Foreskin fibroblast (primary cell): ENCODE measurements at places on chromosomes 7 and 10.

GRCh38 chr7:15688911-15689310, 2.4 kb upstream of the MEOX2 start:
- no peak for DNase-seq

- DNase-seq = peak; percentile 48
These were observed 82.5 kb downstream of the ZNF365 start for GRCh38 chr10:62456611-62457101.

- no peak for DNase-seq
These were observed 14.6 kb downstream of the COL26A1 start for GRCh38 chr7:101377189-101377736.

- DNase-seq = peak; percentile 49
These were observed 5.3 kb downstream of the PTPN12 start for GRCh38 chr7:77542409-77542808.

DNA sequence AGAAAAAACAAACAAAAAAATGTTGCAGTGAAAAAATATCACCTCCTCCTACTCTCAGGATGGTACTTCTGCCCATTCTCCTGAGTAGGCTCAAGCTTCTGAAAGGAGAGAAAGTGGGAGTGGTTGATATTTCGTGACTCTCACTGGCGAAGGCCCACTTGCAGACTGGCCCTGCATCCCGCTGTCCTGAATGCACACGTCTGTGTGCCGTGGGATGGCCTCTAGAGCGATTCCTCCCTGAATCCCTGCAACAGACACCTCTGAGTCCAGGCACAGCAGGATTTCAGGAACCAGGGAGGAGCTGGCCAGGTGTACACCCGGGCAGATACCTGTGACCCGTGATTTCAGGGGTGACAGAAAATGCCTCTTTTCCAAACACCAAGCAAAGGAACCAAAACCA, 319.2 kb downstream of the DPP6 start:
- no peak for DNase-seq

DNA sequence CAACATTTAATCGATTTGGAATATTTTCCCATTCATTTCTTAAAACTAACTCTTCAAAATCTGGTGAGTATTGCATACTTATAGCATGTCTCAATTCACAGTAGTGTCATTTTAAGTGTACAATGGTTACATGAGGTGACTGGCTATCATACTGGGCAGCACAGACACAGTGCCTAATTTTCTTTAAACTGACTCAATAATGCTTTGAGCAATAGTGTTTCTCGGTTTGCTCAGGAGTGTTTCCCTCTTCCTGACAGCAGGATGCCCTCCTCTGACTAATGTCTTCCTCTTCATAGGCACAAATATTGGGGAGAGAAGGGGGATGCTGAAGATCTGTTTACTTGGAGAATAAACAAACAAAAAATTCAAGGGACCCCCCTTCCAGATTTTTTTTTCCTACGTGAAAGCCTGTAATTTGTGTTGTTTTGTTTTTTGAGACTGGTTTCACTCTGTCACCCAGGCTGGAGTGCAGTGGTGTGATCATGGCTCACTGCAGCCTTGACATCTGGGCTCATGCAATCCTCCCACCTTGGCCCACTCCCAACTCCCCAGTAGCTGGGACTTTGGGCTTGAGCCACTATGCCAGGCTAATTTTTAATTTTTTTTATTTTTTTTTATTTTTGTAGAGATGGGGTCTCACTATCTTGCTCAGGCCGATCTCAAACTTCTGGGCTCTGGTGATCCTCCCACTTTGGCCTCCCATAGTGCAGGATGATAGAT, 2.2 kb downstream of the MRC1 start:
- DNase-seq = no peak

GRCh38 chr7:151046603-151047573, 1.4 kb upstream of the ASIC3 start:
- peak; percentile 52 for DNase-seq

- DNase-seq = peak; percentile 87
These were observed 378 bp upstream of the PRKCQ start for GRCh38 chr10:6580279-6581029.

GRCh38 chr10:103896225-103896624, 21.8 kb downstream of the STN1 start:
- peak; percentile 63 for DNase-seq

DNA sequence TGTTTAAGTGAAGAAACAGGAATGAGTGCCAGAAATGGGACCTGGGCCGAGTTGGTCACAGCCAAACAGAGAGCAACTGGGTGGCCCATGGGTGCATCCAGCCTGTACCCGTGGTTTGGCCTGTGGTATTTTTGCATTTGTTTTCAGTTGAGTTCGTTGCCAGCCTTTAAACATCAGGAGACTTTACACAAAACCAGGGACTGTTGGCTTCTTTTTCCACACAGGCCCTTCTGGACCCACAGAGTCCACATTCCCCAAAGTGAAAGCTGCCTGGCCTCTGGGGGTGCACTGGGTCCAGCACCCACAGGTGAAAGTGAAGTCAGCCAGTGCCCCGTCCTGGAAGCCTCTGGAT, 54.1 kb upstream of the TNS3 start:
- DNase-seq = no peak

DNA sequence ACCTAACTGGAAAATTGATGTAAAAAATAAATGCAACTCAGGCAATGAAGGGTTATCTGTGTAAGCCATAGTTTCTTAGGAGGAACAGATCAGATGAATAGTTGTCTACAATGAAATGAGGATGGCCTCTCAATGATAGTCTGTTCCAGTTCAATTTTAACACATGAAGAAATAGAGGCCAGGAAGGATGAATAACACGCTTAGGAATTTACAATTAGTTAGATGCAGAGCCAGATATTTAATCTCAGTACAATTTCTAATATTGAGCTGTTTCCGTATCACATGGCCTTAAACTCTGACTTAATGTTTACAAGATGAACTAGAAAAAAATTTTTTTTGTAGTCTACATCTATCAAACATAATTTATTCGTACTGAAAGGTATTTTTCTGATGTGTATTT, 176.6 kb downstream of the GALNT11 start:
- DNase-seq = peak; percentile 30

DNA sequence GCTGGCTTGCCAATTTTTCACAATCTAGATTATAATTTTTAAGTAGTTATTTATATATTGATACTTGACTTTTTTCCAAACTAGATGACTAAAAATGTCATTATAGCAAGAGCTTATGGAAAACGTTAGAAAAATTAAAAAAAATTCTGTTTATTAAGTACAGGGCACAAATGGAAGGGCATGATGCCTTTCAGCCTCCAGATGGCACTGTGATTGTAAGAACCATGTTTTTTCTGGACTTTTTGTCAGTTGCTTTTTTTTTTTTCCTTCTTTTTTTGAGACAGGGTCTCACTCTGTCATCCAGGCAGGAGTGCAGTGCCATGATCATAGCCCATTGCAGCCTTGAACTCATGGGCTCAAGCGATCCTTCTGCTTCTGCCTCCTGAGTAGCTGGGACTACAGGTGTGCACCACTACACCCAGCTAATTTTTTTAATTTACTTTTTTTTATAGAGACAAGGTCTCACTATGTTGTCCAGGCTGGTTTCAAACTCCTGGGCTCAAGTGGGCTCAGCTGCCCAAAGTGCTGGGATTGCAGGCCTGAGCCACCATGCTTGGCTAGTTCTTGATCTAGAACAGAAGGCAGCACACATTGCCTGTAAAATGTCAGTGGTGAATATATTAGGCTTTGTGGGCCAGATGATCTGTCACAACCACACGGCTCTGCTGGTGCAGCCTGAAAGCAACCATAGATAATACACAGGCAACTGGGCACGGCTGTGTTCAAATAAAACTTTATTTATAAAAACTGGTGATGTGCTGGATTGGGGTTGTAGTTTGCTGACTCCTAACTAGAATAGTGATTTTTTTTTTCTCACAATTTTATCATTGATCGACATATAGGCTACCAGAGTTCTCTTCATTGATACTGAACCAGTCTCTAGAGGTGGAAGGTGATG, 27.4 kb downstream of the UCMA start:
- DNase-seq = peak; percentile 72

- no peak for DNase-seq
These were observed 31.1 kb downstream of the ANTXRL start for GRCh38 chr10:46317889-46318288.

DNA sequence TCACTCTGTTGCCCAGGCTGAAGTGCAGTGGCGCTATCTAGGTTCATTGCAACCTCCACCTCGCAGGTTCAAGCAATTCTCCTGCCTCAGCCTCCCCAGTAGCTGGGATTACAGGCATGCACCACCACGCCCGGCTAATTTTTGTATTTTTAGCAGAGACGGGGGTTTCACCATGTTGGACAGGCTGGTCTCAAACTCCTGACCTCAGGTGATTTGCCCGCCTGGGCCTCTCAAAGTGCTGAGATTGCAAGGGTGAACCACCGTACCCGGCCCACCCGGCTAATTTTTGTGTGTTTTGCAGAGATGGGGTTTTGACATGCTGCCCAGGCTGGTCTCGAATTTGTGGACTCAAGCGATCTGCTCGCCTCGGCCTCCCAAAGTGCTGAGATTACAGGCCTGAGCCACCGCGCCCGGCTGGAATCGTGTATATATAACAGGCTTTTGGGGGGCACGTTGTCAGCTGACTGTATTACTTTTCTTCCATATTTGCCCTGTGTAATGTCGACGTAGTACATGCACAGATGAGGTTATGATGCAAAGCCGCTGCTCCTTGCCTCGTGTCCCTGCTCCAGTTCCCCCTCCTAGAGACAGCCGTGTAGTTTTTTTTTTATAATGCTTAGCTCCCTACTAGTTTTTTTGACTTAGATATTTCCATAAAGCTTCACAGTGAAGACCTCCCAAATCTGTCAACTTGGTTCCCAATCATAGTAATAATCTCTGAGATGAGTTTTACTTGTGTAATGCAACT, 883 bp upstream of the TRA2A start:
- DNase-seq = no peak

DNA sequence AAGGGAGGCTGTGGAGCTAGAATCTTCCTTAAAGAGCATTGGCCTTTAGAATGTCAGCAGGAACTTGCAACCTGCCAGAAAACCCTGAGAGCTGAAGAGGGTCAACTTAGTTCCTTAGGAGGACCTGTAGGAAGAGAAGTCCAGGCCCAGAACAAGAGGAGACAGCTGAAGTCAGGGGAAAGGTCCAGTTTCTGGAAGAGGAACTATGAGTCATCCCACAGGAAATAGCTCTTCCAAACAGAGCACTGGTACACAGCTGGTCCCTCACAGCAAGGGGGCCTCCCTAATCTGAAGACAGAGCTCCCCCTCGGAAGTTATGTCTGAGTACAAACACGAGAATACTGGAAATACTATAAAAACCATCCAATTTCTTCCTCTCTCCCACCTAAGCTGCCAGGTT, 98.9 kb downstream of the HERPUD2 start:
- DNase-seq = peak; percentile 53

- no peak for DNase-seq
These were observed 272.3 kb downstream of the SEMA3D start for GRCh38 chr7:84914598-84914997.

DNA sequence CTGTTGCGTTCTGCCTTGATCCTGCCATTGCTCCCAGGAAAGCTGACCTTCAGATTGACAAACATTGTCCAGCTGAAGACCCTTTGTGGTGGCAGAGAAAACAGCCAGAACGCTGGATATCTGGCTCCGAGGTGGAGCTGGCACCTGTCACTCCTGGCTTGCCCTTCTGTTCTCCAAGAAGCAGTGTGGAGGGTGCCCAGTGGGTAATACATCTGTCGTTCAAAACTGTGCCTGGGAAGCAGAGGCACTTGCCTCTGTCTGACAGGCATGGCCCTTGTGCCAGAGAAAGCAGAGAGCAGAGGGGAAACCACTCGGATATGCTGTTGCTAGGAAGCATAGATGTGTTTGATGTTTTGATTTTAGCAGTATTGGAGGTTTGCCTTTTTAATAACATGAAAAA, 231.4 kb downstream of the BMPER start:
- DNase-seq = no peak
